D721Med (cell line): ENCODE measurements at places on chromosomes 12 and 14.

- DNase-seq = no peak
These were observed 96.2 kb downstream of the PAPOLA start for GRCh38 chr14:96598332-96598928.

- no peak for DNase-seq
These were observed 483.0 kb downstream of the DIO2 start for GRCh38 chr14:79728331-79728730.

DNA sequence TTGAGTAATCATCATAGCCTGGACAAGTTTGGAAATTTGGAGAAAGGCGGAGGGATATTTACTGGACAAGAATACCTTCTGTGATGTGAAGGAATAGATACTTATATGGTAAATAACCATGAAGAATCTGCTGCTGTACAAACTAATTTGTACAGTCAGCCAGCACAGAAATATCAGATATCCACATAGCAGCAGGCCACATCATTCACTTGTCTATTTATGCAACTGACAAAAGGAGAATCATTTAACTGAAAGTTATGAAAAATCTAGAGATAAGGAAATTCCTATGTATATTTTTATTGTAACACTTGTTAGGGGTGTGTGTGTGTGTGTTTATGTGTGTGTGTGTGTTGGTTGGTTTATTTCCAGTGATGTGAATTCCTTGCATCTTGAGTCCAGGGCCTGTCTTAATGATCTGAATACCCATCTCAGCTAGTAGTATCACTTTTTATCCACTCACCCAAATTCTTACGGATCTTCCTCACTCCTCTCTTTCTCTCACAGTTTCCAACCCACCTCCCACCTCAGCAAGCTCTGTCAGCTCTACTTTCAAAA is 10.5 kb upstream of the LRIG3 start:
- DNase-seq = no peak

DNA sequence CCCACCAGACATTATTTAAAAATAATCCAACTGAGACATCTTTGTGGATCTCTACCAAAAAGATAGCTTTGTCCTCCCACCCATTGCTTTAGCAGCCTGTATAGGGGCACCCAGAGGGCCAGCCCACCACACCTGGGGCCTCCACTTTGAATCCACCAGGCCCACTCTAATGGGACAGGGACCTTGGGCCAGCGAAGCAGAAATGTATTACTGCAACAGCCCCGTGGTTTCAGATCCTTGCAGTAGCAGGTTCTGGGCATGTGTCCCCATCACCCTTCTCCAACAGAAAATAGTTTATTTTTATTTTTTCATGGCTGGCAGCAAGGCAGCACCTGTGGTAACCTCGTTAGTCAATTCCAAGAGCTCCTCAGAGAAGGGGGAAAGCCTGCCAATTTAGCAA is 218.4 kb downstream of the ZFP36L1 start:
- DNase-seq = no peak

- no peak for DNase-seq
These were observed 226.8 kb downstream of the FBXL14 start for GRCh38 chr12:1367331-1368291.

DNA sequence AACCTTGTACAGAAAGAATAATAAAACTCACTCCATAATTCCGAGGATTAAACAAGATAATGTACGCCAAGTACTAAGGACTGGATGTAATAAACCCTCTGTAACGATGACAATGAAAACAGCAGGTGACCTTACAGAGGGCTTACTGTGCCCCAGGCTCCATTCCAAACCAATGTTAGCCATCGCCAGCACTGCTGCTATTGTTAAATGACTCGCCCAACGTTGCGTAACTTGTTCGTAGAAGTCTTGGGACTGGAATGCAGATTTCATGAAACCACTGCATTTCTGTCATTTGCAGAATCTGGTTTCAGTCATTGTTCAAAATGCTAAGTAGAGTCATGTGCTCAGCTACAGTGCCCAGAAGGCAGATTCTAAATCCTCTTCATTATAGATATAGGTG is 728 bp upstream of the STON2 start:
- no peak for DNase-seq

DNA sequence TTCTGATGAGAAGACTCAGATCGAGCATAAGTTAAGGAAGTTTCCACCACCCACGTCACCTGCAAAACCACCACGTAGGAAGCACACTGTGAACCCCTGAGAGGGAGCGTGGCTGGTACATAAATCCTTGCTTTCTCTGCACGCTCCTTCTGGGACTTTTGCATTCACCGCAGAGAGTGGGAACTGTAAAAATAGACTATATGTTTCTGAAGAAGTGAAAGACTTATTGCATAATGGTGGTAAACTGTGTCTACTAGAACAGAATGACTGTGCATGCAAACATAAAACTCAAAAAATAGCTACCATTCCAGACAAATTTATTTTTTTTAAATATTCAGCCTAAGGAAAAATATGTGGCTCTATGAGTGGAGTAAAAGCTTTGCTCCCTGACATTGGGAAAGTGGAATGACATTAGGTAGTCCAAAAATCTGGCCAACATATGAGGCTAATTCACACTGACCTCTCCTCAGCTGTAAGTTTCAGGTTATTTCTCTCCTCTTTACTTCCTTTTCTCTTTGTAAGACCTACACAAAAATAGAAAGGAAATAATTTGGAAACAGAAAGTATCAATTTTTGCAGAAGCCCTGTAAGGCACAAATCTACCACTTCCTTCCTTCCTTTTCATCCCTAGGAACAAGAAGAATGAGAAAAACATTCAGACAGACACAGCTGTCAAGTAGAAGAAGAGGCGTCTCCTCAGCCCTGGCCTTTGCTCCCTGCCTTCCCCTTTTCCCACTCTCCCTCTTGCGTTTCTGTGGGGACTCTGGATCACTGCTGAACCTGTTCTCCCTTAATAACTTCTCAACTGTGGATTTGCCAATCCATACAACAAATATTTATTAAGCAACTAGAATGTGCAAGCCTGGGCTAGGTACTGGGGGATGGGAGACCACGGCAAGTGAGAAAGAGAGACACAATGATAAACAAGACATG is 264.3 kb upstream of the FOXN3 start:
- no peak for DNase-seq

- DNase-seq = no peak
These were observed 172.5 kb upstream of the ALG10B start for GRCh38 chr12:38144049-38144448.

DNA sequence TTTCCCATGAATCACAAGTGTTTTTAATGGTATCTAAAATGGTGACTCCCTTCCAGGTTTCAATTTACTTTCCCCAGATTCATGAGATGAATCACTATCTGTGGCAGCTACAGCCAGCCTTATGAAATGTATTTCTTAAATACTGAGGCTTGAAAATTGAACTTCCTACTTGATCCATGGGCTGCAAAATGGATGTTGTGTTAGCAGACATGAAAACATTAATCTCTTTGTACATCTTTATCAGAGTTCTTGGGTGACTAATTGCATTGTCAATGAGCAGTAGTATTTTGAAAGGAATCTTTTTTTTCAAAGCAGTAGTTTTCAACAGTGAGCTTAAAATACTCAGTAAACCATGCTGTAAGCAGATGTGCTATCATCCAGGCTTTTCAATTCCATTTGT is 250.8 kb downstream of the SLC6A15 start:
- no peak for DNase-seq

DNA sequence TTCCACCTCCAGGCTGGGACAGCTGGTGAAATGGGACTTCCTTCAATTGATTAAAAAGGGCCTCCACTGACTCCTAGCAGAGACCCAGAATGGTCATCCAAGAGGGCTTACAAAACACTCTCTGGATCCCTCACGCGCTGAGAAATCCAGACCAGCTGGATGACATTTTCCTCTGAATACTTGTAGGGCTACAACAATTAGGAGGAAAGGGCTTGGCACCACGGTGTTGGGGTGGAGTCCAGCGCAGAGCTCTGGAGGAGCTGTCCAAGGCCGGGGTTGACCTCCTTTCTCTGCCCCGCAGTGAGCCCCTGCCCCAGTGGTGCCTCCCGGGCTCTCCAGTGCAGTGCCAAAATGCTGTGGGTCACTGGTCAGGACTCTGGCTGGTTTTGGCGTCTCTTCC is 189.0 kb upstream of the CCND2 start:
- no peak for DNase-seq

DNA sequence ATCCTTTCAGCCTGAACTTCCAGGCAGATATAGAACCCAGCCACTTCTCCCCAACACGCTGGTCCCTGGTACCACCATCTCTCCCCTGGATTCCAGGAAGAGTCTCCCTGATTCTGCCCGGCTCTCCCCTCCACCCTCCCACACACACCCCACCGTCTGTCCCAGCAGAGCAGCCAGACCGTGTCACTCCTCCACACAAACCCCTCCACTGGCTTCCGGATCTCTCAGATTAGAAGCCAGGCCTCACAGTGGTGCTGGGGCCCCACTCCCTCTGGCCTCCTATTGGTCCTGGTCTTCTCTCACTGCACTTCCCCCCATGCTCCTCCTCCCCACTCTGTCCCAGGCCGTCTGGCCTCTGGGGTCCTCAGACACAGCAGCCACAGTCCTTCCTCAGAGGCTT is 52.4 kb upstream of the CDKN3 start:
- no peak for DNase-seq

DNA sequence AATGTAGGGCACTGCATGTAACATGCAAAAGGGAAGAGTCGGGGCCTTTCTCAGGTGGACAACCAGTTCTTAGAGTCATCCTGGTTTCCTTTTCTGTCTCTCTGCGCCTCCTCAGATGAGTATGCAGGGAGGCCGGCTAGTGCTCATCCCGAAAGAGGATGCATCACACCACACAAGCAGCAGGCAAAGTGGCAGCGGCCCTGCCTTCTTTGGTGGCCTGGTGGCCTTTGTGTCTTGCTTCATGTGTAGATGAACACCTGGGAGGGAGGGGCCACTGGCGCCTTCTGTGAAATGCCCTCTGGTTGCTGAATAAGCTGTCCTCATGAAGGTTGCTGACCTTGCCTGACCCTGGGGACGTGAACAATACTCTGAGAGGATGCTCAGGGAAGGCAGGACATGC is 18.0 kb downstream of the SLC24A4 start:
- no peak for DNase-seq

- no peak for DNase-seq
These were observed 63.4 kb downstream of the ITPR2 start for GRCh38 chr12:26769611-26770010.

DNA sequence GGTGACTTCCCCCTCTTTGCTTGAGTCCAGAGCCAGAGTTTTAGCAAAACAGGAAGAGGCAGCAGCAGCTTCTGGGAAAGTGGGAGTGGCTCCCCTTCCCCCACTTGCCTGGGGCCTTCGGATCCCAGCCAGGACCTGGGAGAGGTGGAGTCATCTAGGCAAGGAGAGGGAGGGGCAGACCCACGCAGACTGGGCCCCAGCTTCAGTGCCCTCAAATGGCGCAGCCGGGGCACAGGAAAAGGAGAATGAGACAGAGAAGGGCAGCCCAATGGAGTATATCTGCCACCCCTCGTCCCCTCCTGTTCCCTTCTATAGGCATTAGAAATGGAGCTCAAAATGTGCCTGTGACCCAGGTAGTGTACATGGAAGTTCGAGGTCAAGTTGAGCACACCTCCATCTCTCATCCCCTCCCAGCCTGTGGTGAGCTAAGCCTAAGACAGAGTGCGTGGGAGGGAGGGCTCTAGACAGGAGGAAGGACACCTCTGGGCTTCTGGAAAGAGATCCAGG is 9.3 kb upstream of the HDAC7 start:
- DNase-seq = no peak

- DNase-seq = no peak
These were observed 282.3 kb upstream of the PRICKLE1 start for GRCh38 chr12:42871816-42872215.

- DNase-seq = no peak
These were observed 236.1 kb downstream of the CEP128 start for GRCh38 chr14:80705241-80705980.

DNA sequence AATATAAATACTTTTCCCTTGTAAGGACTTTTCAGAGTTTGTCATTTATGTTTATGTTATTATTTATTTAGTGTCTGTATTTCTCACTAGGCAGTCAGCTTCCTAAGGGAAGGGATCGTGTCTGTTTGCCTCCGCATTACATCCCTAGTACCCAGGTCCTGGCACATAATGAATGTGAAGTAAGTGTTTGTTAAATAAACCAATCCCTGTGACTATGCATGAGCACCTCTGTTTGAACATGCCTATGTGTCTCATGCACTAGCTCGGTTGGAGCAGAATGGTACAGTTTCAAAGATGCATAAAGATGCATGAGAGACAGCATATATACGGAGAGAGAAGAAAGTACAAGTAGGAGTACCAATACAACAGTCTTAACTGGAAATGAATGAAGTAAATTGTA is 99.3 kb downstream of the KIF21A start:
- DNase-seq = no peak

DNA sequence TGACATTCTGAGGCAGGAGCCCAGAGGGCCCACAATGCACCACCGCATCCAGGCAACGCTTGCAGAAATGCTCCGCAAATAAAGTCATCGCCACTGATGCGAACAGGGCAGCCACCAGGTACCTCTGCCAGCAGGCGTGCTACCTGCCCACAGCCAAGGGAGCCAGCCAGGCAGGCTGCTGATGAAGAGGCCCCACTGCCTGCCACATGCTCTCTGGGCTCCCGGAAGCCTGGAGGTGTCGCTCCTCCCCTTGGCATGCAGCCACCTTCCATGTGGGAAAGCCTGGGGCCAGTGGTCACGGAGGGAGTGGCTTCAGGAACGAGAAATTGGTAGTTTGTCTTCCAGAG is 14.7 kb downstream of the GPR132 start:
- DNase-seq = peak; percentile 10

GRCh38 chr12:69719336-69720316 is 19.0 kb upstream of the RAB3IP start:
- DNase-seq = no peak

DNA sequence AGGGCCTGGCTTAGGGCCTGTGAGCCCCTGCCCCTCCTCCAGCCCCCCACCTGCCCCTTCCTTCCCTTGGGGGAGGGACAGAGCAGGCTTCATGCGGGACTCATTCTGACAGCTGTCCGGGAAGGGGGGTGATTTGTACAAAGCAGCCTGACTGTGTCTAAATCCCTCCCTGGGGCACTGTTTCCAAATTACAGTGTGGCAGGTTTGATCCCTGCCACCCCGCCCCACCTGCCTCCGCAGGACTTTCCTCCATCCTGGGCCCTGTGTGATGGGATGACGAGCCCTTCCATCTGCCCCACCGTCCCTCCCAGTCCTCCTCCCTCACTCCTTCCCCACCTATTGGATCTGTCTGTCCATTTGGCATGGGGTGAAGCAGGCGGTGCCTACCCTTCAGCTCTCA is 363.9 kb downstream of the BCL11B start:
- no peak for DNase-seq
